Stimulated activated CD4-positive, alpha-beta T cell treated with anti-CD3 and anti-CD28 coated beads, Interleukin-2, amount 100 ng/mL, for 24 hours (primary cell): ENCODE measurements at places on chromosomes 12 and 14.

- DNase-seq: no peak
Measured at GRCh38 chr14:97390096-97390724, 593.0 kb downstream of the VRK1 start.

- DNase-seq: no peak
Measured at GRCh38 chr14:75401361-75401760, 26.5 kb upstream of the JDP2 start.

DNA sequence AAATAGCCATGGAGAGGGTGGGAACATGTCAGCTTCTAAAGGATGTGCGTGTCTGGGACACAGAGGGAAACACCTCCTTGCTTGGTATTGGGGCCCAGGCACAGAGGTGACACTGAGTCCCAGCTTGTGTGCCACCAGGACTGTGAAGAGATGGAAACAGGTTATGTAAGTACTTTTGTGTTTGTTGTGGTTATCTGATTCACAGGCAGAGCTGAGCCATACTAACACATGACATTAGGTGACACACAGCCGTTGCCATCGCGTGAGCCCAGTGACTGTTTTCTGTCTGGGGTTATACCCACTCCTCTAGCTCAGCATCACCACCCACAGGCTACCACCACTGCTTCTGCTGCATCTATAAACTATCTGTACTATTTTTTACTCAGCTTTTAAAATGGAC is 12.1 kb upstream of the FLVCR2 start:
- DNase-seq: peak; percentile 88

DNA sequence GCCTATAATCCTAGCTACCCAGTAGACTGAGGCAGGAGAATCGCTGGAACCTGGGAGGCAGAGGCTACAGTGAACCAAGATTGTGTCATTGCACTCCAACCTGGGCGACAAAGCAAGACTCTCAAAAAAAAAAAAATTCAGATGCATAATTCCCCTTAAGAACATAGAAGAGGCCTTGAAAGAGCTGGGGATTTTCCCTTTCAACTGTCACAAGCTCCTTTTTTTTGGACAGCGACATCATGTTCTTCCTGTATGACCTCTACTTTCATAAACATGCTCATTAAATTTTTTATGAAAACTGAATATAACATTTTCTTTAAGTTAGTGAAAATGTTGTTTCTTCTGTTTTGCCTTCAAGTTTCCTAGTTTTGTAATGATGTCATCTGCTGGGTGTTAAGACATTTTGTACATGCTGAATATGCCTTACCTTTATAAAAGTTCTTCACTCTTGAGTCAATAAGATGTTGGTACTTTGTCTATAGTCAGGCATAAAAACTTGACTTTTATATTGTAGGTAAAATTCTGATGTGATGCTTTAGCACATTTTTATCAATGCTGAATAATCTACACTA is 76.0 kb downstream of the PTHLH start:
- no peak for DNase-seq

DNA sequence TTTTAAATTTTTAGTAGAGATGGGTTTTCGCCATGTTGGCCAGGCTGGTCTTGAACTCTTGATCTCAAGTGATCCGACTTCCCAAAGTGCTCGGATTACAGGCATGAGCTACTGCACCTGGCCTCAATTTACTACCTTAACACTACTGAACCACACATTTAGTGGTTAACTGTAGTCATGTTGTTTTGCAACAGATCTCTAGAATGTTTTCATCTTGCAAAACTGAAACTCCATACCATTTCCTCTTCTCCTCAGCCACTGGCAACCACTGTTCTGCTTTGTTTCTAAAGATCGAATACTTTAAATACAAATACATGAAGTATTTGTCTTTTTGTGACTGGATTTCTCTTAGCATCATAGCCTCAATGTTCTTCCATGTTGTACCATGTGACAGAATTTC is 15.4 kb upstream of the SMCO2 start:
- DNase-seq: no peak

DNA sequence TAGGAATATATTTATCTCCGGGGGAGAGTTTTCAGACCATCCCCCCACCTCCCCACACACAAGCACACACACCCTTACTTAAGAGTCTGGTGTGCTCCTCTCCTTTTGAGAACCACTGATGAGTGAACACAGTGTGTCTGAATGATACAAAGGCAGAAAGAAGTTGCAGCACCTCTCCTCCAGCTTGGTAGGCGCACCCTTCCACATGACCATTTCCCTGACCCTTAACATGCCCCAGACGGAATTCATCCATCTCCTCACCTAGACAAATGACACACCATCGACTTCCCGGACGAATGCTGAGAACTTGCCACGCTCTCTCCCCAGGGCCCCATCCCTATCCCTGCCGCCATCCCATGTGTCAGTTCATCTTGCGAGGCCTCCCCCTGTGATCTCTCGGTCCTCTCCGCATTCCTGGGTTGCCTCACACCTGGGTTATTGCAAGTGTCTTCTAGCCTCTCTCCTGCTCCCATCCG is 3.9 kb downstream of the TNFRSF1A start:
- DNase-seq: no peak

GRCh38 chr14:34713681-34714319 is 593 bp downstream of the CFL2 start:
- peak; percentile 52 for DNase-seq

DNA sequence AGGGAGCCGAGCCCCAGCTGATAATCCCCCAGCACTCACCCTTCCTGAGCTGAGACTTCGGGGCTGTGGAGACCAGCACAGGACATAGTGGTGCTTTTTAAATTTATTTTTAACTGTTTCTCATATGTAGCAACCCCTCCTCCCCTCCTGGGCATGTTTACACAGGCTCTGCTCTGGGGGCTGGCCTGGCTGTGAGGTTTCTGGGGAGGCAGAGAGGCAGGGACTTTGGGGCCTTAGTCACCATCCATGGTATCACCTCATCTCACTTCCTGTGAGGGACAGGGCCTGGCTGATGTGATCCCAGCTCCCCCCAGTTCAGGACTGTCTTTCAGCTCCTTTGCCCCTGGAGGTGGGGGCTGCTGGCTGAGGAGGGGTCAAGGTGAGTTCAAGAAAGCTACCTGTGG is 20.4 kb downstream of the VASH1 start:
- no peak for DNase-seq

DNA sequence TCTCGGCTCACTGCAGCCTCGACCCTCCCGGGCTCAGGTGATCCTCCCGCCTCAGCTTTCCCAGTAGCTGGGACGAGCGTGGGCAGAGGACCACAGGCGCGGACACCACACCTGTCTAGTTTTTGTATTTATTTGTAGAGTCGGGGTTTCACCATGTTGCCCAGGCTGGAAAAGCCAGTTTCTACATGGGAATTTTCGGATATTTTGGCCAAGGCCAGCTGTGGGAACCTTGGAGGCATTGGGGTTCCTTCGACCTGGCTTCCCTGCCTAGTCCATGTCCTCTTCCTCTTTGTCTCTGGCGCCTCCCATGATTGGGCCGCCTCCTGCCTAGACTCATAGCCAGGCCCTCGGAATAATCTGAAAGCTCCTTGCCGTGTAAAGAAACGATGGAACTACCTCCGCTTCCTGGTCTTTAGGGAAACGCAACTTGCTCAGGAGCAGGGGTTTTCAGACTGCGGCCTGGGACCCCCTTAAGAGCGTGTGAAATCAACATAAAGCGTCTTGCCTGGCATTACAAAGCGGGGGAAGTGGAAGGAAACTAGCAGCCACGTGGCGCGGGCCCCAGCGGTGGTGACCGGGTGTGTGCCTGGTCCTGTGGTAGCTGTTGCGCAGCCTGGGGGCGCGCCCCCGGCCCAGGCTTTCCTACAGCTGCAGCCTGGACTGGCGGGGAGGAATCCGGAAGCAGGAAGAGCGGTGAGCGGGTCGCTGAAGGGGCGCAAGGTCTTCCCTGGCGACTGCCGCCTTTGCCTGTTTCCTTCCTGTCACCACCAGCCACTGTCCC is 1.4 kb upstream of the HSP90AA1 start:
- peak; percentile 68 for DNase-seq

DNA sequence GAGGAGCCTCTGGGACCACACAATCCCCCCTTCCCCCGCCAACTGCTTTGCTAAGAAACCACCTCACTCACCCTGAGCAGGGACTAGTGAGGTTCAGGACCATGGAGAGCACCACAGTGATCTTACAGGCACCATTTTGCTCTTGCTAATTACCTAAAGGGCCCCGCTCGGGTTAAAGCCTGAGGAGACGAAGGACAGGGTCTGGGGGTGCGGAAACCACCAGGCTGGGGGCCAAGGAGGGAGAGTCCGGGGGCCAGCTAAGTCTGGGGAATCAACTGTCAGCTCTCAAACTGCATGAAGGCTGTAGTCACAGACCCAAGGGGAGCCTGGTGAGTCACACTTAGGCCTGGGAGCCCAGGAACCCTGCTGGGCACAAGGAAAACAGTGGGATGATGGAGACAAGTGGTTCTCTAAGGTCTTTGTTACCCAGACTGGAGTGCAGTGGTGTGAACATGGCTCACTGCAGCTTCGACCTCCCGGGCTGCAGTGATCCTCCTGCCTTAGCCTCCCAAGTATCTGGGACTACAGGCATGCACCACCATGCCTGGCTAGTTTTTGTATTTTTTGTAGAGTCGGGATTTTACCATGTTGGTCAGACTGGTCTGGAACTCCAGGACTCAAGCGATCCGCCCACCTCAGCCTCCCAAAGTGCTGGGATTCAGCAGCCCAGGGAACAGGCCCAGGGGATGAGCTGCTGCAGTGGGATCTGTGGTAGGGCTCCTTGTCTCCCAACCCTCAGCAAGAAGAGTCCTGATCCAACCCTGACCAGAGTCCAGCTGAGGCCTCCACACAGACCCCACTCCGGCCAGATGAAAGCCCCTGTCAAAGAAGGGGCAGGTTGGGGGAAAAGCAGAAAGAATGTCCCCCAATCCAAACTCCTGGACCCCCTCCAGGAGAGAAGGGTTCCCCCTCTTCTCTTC is 98.8 kb downstream of the CALM1 start:
- peak; percentile 39 for DNase-seq

- no peak for DNase-seq
Measured at GRCh38 chr12:88067301-88067700, 38.1 kb upstream of the C12orf50 start.

DNA sequence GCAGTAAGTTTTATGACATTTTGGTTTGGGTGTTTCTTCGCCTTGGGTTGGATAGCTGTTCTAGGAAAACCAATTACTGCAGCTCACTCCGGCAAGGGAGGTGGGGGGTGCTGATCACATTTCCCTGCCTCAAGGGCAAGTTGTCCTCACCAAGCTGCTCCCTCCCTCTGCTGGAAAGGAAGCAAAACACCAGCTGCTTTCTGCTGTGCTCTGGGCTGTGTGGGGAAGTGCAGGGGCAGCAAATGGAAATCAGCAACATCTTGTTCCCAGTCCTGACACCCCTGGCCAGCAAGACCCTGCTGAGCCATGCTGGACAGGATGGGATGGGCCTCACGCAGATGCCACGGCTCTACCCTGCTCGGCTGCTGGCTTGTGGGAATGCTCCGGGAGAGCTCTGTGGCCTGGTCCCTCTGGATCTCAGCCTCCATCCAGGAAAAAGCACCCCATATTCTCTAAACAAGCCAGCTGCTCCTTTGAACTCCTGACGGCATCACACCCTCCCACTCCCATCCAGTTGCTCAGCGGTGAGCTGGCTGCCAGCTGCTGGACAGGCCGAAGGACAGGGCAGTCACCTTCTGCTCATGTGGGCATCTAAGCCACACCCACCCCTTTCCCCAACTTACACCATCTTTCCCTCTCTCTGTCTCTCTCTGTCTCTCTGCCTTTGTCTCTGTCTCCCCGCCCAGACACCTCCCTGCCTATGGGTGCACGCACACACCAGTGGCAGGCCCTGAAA is 52.4 kb upstream of the EIF5 start:
- DNase-seq: no peak

- no peak for DNase-seq
Measured at GRCh38 chr12:102061096-102061559, 663 bp downstream of the WASHC3 start.

- no peak for DNase-seq
Measured at GRCh38 chr12:2396448-2396871, 343.7 kb downstream of the CACNA1C start.

GRCh38 chr14:90523544-90523943 is 126.7 kb downstream of the CALM1 start:
- no peak for DNase-seq

DNA sequence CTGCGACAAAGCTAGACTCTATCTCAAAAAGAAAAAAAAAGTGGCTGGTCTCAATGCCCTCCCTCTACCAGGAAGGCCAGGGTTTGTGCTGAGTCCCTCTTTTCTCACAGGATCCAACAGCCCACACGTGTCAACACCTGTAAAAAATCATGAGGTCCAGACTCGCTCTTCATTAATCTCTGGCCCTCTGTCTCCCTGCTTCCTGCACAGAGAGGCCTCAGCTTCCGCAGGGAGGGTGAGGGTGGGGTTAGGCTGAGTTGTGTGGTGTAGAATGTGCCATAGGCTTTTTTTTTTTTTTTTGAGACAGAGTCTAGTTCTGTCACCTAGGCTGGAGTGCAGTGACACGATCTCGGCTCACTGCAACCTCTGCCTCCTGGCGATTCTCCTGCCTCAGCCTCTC is 6.1 kb downstream of the CFAP73 start:
- DNase-seq: no peak

DNA sequence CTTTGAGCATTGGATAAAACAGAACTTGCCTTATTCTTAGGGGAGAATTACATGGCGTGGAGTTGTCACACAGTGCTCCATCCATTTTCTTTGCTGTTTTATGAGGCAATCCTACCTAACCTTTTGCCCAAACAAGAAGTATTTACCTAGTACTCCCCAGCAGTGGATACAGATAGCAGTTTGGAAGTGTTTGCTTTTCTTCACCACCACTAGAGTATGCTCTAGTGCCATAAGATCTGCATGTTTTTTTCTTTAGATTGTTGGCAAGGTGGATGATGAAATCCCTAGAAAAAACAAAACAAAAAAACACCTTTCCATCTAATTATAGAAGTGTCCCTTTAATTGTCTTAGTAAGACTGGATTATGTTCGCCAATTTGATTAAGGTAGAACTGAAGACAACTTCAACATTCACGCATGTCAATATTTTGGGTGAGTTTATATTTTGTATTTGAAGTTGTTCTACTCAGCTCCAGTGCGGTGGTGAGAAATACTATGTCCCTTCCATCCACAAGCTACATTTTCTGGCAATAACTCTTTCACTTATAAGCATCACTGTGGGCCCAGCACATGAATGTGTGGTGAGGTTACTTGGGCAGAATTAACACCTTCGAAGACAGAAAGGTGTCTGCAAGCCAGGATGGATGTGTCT is 23.6 kb upstream of the TMEM260 start:
- no peak for DNase-seq

- DNase-seq: no peak
Measured at GRCh38 chr12:127625176-127625771, 641.7 kb upstream of the TMEM132C start.
